ENCODE measurements at places on chromosomes 7 and 10.

- DNase-seq, result no peak
Measured at GRCh38 chr10:5511231-5511884, 12.0 kb upstream of the CALML5 start.

DNA sequence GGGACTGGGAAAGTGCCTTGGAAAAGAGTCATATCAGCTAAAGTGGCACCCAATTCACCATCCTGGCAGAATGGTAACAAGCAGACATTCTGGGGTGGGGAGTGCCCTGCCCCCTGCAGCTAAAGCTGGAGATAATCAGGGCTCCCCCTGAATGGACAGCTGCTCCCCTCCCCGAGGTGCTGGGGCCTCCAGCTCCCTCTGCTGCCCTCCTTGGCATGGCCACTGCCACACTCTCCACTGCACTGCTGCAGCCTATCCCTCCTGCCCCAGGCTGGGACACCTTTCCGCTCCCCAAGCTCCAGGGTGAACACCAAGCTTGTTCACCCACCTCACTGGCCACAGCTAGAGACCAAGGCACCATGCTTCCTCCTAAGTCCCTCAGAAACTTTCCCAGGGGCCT lies 9.8 kb upstream of the PARD3 start:
- DNase-seq, result peak; percentile 45

DNA sequence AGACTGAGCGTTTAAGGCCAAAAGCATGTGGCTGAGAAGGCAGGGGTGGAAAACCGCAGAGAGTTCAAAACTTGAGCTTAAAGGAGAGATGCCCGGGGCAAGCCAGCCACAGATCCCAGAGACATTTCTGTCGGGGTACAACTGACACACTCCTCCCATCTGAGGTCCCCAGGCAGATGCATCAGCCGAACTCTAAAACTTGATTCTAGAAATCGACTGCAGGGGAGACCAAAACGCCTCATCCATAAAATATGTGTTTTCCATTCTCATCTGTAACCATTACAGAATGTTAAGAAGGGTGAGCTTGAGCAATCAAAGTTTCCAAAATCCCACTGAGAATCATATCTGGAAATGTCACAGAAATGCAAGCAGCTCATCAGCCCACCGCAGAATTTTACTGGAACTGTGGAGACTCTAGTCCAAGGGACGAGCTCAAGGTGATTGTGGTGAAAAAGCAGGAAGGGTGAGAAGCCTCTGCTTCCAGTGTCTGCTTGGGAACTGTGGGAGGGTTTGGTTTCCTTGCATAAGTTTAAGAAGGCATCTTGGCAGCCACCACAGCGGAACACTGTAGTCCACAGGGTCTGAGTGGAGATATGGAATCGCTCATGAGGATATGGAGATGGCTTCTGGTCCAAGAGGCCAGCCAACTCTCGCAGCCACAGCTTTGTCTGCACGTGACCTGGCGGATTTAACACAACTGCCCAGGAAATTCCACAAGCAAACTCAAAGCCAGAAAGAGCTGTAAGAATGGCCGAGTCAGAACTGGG lies 249.2 kb downstream of the SFMBT2 start:
- no peak for DNase-seq

GRCh38 chr7:157513682-157514081 lies 176.9 kb downstream of the DNAJB6 start:
- DNase-seq, result no peak

All from H9 (cell line).